NCI-H1092 treated with DMSO at 0.1 percent for 48 hours (cell line): ENCODE measurements at places on chromosomes 1 and 21.

DNA sequence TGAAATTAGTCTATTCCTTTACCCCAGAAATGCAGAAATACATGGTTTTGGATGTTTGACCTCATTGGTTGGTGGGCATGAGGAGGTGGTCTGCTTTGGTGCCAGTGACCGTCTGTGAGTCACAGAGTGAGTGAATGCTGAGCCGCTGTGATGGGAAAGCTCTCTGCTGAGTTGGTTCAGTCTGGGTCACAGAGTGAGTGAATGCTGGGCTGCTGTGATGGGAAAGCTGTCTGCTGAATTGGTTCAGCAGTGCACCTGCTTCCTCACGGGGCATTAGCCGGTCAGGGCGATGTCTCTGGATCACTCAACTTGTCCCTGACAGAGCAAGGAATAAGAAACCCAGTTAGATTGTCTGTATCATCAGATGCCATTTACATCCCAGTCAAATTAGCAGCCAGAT lies 40.8 kb downstream of the ADARB1 start:
- no peak for DNase-seq

DNA sequence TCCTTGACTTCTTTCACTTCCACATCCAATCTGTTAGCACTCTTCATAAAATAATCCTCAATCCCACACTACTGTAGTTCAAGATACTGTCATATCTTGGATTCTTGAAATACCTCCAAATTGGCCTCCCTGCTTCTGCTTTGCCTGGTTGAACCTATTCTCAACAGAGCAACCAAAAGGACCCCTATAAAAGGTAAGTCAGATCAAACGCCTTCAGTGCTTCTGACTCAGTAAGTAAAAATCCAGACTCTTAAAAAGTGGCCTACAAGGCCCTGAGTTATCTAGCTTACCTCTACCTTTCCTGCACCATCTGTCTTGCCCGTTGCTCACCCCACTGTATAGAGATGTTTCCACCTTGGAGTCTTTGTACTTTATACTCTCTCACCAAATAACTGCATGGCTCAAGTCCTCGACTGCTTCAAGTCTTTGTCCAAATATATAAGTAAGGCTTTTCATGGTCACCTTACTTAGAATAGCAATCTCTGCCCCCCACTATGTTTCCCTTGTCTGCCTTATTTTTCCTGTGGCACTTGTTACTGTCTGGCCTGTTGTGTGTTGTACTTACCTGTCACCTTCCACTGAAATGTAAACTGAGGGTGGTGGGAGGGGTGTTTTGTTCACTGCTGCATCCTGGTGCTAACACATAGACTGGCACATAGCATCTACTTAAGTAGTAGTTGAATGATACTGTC lies 5.1 kb upstream of the PIGV start:
- no peak for DNase-seq

DNA sequence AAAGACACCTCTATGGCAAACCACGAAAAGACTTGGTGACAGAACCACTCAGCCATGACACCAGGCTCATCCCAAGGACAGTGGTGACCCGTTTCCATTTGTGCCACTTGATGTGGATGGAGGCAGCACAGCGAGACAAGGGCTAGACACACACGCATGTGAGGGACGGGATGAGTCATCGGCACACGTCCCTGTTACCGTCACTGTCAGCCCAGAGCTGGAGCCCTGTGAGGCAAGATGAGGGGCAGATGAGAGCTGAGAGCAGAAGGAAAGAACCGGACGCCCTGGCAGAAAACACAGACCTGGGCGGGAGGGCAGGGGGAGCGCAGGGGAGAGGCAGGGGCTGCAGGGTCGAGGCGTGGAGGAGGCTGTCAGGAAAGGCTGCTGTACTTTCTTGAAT lies 57.8 kb downstream of the SIK1 start:
- no peak for DNase-seq

DNA sequence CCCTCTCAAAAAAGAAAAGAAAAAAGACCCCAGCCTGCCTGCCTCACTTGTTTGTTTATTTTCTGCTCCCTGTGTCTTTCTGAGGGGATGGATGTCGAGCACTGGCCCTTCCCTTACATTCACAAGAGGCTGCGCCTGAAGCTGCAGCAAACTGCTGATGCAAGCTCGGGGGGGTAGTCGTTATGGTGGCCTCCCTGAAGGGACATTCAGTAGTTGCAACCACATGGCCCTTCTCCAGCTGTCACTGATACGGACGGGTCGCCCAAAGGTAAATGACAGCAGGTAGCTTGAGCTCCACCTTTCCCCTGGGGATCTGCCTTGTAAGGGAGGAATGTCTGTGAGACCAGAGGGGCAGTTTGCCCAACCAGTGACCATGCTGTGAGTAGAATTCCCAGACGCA lies 17.7 kb downstream of the PLEKHM2 start:
- no peak for DNase-seq

GRCh38 chr1:2965676-2966075 lies 55.6 kb upstream of the ACTRT2 start:
- no peak for DNase-seq

GRCh38 chr1:232751393-232752140 lies 53.6 kb upstream of the MAP10 start:
- no peak for DNase-seq

DNA sequence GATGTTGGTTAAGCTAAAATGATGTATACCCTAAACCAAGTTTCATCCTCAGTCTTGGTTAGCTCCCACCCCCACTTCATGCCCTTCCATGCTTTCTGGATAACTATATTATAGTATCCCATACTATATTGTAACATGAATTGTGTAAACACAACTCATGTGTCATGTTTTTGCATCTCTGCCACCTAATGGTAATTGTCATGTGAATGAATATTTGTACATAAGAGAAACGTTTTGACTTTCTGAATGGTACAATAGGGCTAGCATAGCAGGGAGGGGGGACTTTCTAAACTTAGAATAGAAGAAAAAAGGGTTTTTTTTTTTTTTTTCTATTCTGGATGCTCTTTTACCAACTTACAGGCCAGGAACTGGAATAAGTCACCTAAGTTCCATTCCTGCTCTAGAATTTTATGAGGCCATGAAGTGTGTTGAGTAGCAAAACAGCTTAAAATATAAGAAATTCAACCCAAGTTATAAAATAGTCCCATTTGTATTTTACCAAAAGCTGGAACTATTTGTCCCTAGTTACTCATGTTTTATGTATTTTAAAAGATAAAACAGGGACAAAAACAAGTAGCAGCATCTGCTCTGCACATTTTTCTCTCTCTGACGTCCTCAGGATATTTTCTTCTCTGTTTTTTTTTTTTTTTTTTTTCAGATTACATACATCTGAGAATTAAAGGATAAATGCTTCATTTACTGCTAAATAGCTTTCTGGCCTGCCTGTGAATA lies 77.4 kb downstream of the HLX start:
- DNase-seq: no peak

DNA sequence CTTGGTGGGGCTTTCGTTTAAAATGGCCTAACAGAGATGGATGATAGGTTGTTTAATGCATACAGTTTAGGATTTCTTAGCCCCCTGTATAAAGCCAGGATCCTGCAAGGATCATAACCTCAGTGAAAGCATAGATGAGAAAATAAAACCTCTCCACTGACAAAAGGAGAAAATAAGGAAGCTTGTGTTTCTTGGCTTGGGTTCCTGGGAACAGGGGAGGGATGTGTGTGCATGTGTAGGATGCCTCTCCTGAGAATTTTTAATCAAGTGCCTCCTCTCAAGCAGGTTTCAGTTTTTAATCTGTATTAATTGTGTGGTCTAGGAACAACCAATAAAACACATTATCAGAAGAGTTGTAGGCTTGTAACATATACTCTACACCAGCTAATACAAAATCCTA lies 26.1 kb downstream of the PRKACB start:
- DNase-seq: no peak

DNA sequence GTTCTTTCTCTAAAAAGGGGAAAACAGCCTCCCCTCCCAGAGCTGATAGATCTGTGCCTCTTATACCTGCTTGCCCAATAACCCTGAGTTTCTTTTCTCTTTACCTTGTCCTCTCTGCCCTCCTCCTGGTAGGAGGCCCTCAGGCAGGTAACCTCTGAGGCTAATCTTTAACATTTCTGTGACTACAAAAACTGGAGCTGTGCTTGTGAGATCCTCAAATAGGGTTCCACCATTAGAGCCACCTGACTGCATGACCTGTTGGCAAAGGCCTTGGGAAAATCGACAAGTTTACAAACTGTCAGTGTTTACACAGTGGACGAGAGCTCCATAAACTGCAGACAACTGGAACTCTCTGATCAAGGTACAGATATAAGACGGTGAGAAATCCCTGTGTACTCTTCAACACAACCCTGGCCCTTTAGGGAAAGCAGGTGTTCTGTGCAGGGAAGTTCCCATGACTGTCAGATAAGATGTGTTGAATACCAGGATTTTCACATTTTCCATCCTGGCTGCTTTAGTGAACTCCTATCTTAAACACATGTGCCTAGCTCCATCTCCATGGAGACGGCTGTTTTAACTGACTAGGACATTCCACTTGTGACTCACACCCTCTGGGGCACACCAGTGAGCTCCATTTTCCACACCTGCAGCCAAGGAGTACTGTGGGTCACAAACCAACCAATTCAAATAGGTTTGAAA lies 38.3 kb downstream of the ECE1 start:
- DNase-seq: peak; percentile 30

DNA sequence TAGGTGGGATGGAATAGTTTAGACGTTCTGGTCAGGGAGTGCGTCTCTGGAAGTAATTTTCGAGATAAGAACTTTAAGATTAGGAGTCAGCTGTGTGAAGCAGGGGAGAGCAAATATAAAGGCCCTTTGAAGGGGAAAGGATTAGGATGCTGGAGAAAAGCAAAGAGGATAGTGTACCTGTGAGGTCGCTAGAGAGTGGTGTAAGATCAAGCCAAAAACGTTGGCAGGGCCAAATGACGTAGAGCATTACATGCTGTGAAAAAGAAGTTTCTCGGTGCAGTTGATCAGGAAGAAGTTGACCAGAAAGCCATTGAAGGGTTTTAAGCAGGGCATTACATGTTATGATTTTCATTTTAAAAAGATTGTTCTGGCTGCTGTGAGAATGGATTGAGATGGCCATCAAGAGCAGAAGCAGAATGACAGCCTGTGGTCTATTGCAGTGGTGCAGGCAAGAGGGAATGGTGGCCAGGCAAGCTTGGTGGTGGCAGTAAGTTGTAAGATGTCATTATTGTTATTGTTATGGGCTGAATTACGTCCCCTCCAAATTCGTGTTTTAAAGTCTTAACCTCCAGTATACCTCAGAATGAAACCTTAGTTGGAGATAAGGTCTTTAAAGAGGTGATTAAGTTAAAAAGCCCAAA lies 113.6 kb upstream of the KIF26B start:
- DNase-seq: no peak

DNA sequence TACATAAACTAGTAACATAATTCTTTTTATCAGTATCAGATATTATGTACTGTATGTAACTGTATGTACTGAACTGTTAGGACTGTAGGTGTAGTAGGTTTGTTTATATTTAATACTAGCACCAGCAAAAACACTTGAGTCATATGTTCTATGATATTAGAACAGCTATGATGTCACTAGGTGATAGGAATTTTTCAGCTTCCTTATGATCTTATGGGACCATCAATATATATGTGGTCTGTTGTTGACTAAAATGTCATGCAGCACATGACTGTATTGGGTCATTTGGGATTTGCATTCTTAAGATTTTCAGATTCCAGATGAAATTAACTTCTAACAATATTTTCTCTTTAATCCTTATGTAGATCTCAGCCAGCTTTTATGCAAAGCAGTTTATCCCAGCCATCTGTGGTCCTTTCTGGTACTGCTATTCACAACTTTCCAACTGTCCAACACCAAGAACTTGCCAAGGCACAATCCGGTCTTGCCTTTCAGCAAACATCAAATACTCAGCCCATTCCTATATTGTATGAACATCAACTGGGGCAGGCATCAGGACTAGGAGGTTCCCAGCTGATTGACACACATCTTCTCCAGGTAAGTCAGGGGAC lies 38.3 kb upstream of the MYOCOS start:
- DNase-seq: no peak

- no peak for DNase-seq
Observed at GRCh38 chr1:203396595-203397194, 45.8 kb upstream of the FMOD start.
